Stimulated activated CD8-positive, alpha-beta memory T cell treated with anti-CD3 and anti-CD28 coated beads, Interleukin-12 subunit alpha, Interleukin-12 subunit beta, amount 100 ng/mL, for 1 hour (primary cell): ENCODE measurements at places on chromosomes 5 and 9.
A peak's percentile ranks its signal among the peaks of the same experiment; 100 is the strongest.

- no peak for DNase-seq
Measured at GRCh38 chr9:95762322-95762721, 113.2 kb upstream of the ERCC6L2 start.

DNA sequence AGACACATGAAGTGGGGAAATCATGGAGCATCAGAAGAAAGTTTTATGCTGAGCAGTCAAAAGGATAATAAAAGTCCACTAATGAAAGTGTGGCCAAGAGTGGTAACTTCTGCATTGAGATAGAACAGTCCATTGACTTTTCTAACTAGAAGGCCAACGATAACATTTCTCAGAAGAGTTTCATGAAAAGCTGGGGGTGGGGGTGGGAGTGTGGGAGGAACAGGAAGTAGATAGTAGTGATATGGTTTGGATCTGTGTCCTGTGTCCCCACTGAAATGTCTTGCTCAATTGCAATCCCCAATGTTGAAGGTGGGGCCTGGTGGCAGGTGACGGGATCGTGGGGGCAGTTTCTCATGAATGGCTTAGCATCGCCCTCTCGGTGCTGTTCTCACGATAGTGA, 36.2 kb upstream of the SNAPC3 start:
- DNase-seq: no peak

DNA sequence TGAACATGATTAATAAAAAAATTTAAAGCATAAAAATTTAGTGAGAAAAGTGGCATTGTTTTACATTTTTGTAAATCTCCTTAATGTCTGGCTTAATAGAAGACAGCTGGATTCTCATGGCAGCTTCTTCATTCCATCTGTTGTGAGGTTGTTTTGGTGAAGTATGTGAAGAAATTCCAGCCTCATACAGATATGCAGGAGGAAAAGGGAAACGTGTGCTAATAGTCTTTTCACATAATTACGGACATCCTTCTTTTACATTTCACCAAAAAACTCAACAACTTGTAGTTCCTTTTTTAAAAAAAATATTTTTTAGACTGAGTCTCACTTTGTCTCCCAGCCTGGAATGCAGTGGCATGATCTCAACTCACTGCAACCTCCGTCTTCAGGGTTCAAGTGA, 46.9 kb downstream of the HACD4 start:
- no peak for DNase-seq

GRCh38 chr5:135951257-135951656, 3.5 kb downstream of the LECT2 start:
- DNase-seq: no peak

DNA sequence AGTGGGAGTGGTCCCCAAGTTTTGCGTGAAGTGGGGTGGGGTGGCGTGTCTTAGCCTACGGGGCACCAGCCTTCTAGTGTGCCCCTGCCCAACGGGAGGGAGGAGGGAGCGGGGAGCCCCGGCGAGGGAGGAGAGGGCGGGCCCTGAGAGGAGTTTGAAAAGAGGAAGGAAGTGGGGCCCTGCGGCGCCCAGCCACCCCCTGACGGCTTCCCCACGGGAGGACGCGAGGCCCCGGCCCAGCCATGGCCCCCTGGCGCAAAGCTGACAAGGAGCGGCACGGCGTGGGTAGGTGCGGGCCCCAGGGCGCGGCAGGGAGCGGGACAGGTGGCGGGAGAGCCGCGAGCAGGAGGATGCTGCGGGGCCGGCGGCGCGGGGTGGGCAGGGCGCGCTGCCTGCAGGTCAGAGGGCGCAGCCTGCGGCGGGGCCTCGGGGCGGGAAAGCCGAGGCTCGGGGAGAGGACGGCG, at the start of gene DOCK2:
TSS of gene DOCK2 (plus strand) at position 191 of the 464 bp plus-strand sequence. CDS start at position 243, 52 bp downstream.
- peak; percentile 46 for DNase-seq

DNA sequence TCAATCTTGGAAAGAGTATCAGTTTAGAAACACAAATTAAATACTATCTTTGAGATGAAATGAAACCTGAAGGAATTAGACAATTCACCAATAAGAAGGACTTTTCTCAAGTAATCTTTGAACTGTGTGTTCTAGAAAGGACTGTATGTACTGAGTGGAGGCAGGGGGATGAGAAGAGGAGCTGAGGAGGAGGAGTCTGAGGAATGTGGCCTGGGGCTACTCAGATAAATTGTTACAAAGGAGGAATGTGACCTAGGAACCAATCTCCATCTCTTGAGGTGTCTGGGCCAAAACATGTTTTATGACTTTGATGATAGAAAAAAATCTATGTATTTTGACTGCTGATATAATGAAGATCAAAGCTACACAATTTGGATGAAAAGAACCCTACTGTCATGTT, 124.3 kb upstream of the ANKRD55 start:
- DNase-seq: no peak

GRCh38 chr5:172284611-172284980, 1.0 kb upstream of the UBTD2 start:
- DNase-seq: no peak

GRCh38 chr5:124156415-124156996, 589.9 kb downstream of the ZNF608 start:
- DNase-seq: no peak

- DNase-seq: no peak
Measured at GRCh38 chr5:159310511-159310910, 19.8 kb downstream of the IL12B start.

- DNase-seq: no peak
Measured at GRCh38 chr5:126531543-126532120, 63.4 kb downstream of the ALDH7A1 start.

DNA sequence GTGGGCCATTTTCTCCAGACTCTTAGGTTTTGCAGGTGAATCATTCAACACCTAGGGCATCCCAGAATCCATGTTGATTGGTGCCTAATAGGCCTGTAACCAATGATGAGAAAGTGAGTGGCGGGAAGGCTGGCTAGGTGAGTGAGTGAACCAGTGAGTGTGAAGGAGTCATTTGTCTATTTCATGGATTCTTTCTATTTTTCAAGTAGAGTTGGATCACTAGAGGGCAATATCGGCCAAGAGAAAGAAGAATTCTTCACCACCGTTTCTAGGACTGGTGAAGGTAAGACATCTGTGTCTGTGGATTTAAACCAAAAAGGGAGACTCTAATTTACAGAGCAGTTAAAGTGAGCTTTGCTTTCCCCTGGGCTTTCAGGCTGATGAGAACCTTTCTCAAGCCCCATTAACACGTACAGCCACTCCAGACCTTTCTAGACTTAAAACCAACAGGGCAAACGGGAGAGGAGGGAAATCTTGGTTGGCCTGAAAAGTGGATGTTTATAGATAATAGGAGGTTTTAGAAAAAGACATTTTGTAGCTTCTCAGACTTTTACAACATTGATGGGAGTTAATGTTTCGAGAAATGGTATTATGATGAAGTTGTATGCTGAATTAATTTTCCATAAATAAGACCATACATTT, 114.3 kb upstream of the IL12B start:
- DNase-seq: no peak

GRCh38 chr5:80654054-80654390, 430 bp upstream of the MSH3 start:
- DNase-seq: no peak

GRCh38 chr5:168885324-168886120, 306.4 kb upstream of the PANK3 start:
- no peak for DNase-seq

DNA sequence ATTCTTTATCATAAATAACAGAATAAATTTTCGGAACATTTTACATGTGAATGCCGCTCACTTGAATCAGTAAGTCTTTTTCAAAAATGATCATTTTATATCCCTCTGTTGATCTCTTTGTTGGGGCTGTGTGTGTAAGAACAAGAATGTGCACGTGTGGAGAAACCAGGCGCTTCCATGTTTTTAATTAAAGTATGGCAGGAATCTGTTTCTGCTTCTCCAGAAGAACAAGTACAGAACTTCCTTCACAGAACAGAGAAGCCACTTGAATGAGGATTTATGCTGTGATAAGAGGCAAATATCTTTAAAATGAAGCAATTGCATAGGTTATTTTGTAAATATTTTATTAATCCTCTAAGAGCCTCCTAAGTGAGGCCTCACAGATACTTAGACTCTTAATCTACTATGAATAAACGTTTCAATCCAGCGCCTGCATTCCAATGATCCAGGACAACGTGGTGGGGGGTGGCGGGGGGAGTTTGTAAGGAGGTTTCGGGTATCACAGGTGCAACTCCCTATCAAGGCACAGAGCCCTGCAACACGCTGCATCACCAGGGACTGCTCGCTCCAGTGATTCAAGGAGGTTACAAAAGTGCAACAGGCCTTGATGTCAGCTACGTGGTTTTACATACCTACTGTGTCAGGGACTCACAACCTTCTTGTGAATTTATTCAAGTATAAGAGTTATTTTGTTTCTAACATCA, 409.2 kb downstream of the BNC2 start:
- no peak for DNase-seq

GRCh38 chr9:105251733-105252404, 7.4 kb downstream of the SLC44A1 start:
- DNase-seq: no peak

- no peak for DNase-seq
Measured at GRCh38 chr5:88683506-88684135, 199.4 kb downstream of the MEF2C start.

DNA sequence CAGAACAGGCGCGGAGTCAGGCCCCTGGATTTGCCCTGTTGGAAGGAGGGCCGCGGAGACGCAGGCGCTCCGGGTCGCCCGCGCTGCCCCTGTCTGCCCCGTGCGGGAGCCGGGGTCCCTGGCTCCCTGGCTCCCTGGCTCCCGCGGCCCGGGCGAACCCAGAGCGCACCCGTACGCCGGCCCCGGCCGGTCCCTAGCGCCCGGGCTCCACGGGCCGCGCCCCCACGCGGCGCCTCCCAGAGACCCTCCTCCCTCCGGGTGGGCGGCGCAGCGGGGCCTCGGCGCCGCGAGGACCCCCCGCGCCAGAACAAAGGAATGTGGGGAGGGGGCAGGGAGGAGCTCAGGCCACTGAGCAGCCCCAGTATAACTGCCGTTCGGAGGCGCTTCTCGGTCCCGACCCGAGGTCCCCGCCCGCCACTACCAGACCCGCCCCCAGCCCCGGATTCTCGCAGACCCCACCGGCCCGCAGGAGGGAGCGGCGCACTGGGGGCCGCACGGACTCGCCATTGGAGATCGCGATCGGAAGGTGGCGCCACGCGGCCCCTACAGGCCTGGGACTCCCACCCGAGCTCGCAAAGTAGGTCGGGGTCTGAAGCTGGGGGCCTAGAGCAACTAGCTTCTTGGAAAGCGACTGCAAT, 2.4 kb downstream of the NFIL3 start:
- DNase-seq: no peak

DNA sequence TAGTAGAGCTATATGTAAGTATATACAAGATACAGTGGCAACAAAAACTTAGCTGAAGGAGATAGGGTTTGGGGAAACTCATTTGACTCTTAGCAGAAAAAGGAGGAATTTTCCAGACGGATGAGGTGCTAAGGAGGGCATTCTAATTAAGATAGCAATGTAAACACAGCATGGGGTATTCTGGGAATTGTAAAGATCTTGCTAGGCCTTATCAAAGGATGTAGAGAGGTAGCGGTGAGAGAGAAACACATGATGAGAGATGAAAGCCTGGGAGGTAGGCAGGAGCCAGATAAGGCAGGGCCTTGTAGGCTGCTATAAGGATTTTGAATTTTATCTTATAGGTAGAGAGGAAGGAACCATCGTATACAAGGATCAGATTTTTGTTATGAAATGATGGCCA, 106.6 kb upstream of the KCNN2 start:
- DNase-seq: no peak

DNA sequence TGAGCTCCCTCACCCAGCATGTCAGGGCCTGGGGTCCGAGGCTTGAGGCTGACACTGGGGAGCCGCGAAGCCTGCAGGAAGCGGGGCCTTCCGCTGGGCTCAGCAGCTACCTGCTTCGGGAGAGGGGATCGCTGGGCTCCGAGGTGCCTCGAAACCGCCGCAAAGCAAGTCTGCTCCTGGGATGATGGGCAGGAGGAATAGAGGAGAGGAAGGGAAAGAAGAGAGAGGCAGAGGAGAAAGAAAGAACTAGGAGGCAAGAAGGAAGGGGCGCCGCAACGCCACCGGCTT, 1.5 kb upstream of the PRDM12 start:
- DNase-seq: no peak

GRCh38 chr5:132839426-132840301, 9.2 kb upstream of the SHROOM1 start:
- no peak for DNase-seq

DNA sequence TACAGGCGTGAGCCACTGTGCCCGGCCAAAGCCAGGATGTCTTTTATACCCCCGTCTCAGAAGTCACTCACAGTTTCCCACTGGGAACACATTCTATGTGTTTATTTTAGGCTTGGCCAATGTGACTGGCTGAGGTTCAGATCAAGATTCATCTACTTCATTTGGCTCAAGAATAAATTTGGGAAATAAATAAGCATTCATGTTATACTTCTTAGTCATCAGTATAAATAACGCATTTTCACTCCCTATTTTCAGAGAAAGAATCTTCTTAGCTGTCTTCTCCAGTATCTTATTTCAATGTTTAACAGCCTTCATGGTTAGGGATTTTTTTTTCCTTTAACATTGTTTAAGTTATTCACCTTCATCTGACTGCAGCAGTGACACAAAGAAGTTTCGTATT, 11.8 kb downstream of the S100Z start:
- DNase-seq: no peak

GRCh38 chr5:42970636-42971559, 69.2 kb downstream of the ANXA2R start:
- DNase-seq: no peak

- no peak for DNase-seq
Measured at GRCh38 chr5:157540707-157541446, 34.7 kb downstream of the ADAM19 start.

DNA sequence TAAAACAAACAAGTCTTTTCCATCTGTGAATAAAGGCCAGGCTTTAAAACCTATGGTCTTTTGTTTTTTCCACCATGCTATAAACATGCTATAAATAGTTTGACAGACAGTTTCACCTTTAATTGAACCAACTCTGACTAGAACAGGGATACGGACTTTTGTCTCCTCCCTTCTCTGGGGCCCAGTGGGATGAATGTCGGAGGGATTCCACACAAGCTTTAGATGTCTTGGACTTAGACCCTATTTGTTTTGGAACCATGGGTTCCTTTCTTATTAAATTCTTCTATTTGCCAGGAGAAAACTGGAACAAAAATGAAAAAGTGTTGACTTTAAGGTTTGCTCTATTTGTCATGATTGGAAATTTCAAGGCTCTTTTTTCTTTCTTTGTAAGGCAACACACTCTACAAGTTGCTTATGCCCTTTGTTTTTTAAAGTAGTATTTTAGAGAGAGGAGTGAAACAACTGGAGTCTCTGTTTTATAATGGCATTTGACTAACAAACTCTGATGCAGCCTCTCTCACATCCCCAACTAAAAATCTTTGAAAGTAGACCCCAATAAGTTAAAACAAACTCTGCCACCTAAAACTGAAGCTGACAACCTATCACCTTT, 145.3 kb downstream of the MLLT3 start:
- no peak for DNase-seq
